ENCODE measurements at places on chromosomes 7 and 10.
A peak's percentile ranks its signal among the peaks of the same experiment; 100 is the strongest.

- DNase-seq = peak; percentile 96
These were observed at the start of gene FKBP14 for GRCh38 chr7:30026229-30027064. Gene FKBP14 (minus strand): TSS chr7:30026702. CDS start chr7:30026508, 194 bp downstream.

DNA sequence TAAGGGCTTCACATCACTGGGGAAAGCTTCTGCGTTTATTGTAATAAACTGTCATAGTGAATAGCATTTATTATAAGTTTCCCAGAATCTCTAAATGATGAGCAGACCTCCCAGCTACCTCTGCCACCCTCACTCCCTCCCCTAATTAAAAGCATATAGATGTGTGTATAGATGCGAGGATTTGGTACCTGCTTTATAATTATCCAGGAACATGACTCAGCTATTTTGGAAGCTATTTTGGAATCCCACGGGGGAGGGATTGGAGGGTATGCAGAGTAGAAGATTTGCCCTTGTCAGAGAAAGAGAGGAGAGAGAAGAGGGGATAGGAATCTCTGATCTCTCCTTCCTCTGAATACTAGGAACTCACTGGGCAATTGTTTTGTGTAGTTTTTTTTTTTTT, 455.3 kb downstream of the ADRA2A start:
- DNase-seq = no peak

DNA sequence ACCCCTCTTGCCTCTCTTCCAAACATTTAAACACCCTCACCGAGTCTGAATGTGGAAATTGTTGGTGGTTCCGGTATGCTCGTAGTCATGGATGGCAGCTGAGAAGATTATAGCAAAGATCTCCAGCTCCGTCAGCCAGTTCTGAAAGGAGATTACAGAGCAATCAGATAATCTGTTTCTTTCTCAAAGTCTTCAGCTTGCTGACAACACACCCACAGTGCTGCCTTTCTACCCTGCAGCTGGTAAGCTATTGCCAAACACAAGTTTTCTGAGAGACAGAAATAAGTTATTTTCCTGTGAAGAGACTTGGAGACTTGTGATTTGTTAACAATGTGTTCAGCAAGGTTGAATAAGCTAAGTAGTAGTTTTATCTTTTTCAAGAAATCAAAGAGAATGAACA, 163.6 kb downstream of the PPP1R17 start:
- no peak for DNase-seq

DNA sequence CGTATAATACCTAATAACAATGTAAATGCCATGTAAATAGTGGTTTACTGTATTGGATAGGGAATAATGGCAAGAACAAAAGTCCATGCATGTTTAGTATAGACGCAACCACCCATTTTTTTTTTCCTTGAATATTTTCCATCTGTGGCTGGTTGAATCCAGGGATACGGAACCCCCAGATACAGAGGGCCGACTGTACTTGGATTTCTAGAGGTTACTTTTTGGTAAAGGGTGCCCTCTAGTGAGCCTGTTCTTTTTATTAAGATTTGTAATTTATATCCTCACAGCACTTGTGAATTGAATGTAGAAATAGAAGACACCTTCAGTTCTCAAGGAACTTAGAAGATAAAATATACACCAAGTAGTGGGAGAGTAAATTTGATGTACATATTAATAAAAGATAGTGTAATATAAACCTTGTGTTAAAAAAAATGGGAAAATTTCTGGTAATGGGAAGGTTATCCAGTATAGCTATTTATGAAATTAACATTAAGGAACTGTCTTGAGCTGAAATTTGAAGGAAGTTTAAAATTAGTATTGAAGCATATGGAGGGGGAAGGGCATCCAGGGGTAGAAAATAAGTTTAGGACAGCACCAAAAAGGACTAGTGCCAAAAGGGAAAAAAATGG, 32.0 kb downstream of the EXOC6 start:
- no peak for DNase-seq
